OCI-M1 (cell line): ENCODE measurements at places on chromosomes 11 and 22.
A peak's percentile ranks its signal among the peaks of the same experiment; 100 is the strongest.

- no peak for DNase-seq
These were observed 813.7 kb upstream of the CNTN5 start for GRCh38 chr11:98207086-98207485.

- DNase-seq = peak; percentile 96
These were observed 27.1 kb downstream of the TSKU start for GRCh38 chr11:76810151-76810853.

DNA sequence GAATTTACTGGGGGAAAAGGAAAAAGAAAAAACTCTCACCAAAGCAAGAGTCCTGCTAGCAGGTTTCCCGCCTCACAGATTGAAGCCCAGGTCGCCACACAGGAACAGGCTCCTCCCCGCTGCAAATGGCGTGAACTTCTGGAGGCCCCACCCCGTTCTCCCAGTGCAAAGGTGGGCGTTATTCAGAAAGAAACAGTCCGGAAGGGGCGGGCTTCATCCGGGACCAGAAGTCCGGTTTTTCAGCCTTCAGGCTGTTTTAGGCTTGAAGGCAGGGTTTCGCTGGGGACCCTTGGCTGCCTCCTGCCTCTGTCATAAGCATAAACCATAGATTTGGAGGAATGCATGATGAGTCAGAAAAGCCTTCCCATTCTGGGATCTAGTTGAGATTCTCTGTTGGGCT, 148.3 kb upstream of the POU2AF2 start:
- DNase-seq = peak; percentile 45

DNA sequence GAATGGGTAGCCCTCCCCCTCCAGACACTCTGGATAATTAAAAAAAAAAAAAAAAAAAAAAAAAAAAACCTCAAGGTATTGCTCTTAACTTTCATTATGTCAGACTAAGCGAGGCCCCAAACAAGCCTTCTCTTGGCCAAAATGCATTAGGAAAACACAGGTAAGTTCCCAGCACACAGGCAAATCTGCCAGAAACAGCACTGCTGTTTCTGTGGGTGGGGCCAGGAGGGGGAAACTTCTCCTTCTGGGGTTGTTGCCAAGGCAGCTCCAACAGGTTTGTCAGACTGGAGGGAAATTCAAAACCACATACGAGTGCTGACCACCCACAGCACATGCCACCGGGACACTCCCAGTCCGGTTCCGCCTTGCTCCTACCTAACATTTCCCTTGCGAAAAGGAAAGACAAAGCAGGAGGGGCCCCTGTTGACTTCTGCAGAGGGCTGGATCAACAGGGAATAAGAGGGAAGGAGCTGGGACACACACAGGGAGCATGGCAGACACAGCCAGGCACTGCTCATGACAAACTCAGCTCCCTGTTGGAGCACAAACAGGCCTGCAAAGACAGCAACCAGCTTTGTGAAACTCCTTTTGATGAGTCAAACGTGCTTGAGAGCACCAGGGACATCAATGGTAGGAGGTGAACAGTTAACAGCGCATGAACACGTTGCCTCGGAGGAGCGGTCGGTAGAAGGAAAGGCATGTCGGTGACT, 55.0 kb downstream of the MYH9 start:
- peak; percentile 71 for DNase-seq

DNA sequence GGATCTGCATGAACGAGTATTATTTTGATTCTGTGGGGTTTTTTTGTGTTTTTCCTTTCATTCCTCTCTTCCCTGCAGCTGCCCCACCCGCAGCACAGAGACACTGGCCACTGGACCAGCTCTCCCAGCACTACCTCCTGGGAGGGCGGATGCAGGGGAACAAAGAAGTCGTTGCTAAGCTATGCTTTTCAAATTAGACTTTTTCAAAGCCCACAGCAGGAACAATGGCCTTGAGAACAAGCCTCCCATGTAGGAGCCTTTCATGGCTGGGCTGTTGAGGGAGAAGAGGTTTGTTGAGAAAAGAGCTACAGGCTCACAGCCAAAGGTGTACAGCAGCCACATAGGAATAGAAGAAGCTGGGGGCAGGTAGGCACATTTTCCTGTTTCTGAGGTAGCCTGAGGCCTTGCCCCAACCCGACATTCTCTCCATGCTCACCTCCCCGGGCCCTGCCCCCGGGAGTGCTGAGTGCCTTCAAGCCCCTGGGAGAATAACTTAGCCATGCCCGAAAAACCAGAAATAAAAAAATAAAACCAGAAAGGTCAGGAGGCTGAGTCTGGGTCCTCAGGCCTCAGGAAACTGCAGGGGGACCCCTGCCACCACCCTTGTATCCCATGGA, 20.5 kb upstream of the SYT12 start:
- no peak for DNase-seq

DNA sequence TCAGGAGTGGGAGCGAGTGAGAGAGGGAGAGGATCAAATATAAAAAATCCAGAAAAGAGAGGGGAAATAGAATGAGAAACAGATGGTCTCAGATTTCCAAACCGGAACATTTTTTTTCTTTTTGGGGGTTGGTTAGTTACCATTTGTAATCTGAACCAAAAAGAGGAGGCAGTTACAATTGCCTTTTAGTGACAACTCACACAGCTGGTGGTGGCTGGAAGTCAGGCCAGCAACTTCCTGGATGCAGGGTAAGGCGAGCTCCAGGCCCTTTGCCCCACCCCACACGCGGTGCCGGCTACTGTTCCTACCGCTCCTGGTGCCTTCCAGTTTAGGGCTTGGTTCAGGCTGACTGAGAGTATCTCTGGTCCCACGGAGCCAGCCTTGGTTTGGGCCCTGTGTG, 21.0 kb upstream of the UBASH3B start:
- no peak for DNase-seq

- no peak for DNase-seq
These were observed 40.4 kb downstream of the RRAS2 start for GRCh38 chr11:14318581-14318981.

GRCh38 chr11:19160847-19161246, 40.9 kb downstream of the CSRP3 start:
- DNase-seq = peak; percentile 23
